Fibroblast of lung (primary cell): ENCODE measurements at places on chromosomes 2 and 18. TPM values are rescaled to one million over a fixed set of nuclear protein-coding genes. Genes with fewer than 3 reads are reported as not detected.

DNA sequence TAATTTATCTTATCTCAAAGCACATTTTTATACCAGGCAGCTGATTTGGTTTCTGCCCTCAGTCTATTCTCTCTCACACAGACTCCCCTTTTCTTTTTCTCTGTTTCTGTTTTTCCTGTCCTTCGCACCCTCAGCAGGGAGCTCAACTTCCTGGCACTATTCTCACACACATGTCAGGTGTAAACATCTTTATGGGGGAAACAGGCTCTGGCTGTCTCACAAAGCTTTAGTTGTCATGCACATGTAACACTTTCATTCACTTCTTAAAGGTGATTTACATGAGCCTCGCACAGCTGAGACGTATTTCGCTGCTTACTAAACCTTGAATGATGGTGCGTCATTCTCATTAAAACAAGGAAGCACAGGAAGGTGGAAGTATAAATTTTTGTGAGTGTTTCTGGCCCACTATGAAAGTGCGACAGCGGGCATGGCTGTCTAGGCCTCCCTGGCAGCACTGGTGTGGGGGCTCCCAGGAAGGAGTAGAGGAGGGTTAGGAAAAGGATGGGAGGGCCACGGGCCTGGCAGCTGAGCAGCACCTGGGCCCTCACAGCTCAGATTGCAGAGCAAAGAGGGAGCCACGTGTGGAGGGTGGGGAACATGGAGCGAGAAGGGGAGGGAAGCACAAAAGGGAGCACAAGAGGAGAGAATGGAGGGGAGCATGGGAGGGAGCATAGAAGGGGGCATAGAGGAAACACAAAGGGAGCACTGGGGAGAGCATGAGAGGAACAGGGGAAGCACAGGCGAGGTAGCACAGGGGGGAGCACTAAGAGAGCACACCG lies 46.2 kb upstream of the SNTG2 start:
- DNase-seq = no peak

DNA sequence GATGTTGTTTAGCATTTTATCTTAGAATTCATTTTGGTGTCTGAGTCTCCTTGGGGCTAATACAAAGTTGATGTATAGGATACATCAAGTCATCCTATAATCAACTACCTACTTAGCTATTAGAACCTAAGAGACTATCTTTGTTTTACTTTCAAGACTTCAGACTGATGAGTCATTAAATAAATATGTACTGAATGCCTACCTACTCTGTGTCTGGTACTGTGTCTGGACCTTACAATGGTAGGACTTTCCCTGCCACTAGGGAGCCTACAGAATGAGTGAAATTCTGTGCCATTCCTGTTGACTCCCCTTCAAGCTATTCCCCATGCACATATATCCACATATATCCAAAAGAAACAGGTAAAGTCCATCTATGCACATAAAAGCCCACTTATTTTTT lies 114.5 kb downstream of the ERBB4 start:
- DNase-seq = no peak

DNA sequence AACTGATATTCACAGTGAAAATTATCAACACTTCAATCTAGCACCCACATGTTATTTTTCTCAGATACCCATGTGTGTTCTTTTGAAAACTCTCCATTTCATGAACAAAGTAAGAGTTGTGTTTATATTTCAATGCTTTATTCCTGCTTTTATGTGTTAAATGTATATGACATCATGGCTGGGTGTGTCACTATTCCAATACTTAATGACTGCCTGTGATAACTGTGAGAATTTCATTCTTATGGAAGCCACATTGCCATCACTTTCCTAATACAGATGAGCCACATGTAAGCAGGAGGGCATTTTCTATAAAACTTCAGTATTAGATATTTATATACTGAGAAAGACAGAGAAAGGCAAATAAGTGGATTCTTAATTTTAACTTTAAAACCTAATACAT lies 100.4 kb upstream of the FIGN start:
- DNase-seq = no peak

GRCh38 chr2:215531284-215531683 lies 95.4 kb upstream of the FN1 start:
- peak; percentile 66 for DNase-seq

- DNase-seq = no peak
Observed at GRCh38 chr2:157897106-157897971, 21.2 kb upstream of the ACVR1 start.

- DNase-seq = no peak
Observed at GRCh38 chr18:58845928-58846724, 18.6 kb upstream of the ZNF532 start.

The EML6 gene
- 0.24 and 0.34 TPM in 2 replicates for polyA plus RNA-seq

The ICOS gene
- not detected in 2 replicates for polyA plus RNA-seq

The FOXI3 gene
- not detected in 2 replicates for polyA plus RNA-seq
